ENCODE measurements at places on chromosomes 16 and 17.
A peak's percentile ranks its signal among the peaks of the same experiment; 100 is the strongest.

DNA sequence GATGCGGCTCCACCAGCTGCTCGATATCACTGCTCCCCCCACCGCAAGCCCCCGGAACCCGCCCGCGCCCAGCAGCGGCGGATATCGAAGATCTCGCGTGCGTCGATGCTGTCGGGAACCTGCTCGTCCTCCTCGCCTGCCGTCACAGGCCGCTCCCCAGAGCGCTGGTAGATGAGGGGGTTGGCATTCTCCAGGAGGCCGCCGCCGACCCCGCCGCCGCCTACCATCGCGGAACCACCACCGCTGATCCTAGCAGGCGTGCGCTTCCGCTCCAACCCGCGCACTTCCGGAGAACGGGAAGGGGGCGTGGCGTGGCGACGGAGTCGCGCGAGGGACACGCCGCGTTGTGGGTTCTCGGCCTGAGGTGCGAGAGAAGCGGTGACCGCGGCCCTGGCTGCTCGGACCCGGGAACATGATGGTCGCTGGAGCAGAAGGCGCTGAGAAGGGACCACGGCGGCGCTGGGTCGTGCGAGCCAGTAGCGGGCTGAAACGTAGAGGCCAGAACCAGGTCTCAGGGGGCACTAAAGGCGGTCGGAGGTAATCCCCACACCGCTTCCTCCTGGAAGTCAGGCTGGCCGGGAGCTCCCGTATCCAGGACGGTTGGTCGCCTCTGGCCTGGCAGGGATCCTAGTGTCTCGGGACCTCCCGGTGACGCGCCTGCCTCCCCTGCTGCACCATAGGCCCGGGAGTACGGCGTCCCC lies at the start of gene CIAO2B:
Gene CIAO2B, minus strand, starts transcription at position 265 of the 701 bp plus-strand sequence. Its CDS starts 38 bp downstream, at position 227.
- DNase-seq = peak; percentile 73

- no peak for DNase-seq
Measured at GRCh38 chr16:89026121-89026612, 49.2 kb upstream of the CBFA2T3 start.

- DNase-seq = peak; percentile 65
Measured at GRCh38 chr16:66741169-66741900, 10.1 kb downstream of the DYNC1LI2 start.

DNA sequence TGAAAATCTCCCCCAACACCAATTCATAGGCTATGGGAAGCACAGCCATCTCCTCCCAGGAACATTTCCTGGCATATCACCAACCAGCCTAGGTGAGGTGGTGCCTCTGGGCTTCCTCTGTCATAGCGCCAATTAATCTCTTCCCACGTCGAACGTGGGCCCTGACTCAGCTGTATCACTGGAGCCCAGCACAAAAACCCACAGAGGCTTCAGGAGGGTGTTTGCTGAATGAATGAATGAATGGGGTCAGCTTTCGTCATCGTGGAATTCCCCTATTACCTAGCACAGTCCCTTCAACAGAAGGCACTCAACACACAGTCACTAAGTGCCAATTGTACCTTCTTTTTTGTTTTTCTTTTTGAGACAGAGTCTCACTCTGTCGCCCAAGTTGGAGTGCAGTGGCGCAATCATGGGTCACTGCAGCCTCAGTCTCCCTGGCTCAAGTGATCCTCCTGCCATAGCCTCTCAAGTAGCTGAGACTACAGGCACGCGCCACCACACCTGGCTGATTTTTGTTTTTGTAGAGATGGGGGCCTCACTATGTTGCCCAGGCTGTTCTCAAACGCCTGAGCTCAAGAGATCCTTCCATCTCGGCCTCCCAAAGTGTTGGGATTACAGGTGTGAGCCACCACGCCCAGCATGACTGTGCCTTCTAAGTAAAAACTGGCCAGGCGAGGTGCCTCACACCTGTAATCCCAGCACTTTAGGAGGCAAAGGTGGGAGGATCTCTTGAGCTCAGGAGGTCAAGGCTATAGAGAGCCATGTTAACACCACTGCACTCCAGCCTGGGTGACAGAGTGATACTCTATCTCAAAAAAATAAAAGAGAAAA lies 4.1 kb downstream of the ZNF688 start:
- DNase-seq = no peak

DNA sequence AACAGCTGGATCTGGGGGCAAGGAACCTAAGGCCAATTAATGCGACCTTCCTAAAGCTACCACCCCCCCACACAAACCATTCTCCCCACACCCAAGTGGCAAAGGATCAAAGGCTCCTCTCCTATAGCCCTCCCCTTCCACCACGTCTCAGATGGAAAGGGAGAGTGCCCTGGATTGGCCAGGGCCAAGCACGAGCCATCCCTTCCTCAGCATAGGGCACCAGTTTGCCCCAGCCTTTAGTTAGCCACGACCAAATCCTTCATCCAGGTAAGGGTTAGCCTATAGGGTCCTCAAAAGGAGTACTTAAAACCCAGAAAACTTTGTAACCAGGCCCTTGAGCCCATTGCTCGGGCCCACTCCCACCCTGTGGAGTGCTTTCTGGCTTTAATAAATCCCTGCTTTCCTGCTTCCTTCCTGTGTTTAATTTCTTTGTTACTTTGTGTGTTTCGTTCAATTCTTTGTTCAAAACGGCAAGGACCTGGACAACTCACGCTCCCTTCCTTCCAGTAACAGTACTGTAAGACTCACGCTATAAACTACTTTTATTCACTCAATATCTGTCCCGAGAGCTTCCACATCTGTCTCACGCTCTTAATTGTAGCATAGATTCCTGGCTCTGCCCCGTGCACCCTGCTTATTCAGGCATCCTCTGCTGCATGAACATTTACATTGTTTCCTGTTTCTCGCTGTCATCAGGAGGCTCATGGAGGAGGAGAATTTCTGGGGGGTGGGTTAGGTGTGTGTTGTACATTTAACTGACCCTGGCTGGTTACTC lies 62.3 kb downstream of the TNFRSF13B start:
- peak; percentile 50 for DNase-seq

DNA sequence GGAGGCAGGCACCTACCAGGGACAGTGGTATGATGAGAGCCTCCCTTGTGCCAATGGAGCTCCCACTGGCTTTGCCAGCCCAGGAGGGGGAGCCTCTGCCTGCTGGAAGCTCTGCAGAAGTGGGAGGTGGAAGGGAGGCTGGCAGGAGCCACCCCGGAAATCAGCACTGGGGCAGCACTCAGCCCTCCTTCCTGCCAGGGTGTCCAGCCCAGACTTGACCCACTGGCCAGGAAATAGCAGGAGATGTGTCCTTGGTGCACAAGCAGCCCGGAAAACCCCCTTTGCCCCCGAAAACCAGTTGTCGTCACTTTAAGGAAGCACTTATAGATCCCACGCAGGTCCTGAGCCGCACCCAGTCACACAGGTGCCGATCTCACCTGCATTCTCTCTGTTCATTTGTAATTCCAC lies 49.3 kb upstream of the CACNG4 start:
- DNase-seq = no peak

- DNase-seq = no peak
Measured at GRCh38 chr17:9079461-9080103, 58.3 kb downstream of the NTN1 start.
